ENCODE measurements at places on chromosomes 6 and 20.

- no peak for DNase-seq
Observed at GRCh38 chr6:83605517-83605916, 93.2 kb downstream of the PRSS35 start.

- DNase-seq = no peak
Observed at GRCh38 chr6:167412506-167412905, 87.6 kb downstream of the TTLL2 start.

DNA sequence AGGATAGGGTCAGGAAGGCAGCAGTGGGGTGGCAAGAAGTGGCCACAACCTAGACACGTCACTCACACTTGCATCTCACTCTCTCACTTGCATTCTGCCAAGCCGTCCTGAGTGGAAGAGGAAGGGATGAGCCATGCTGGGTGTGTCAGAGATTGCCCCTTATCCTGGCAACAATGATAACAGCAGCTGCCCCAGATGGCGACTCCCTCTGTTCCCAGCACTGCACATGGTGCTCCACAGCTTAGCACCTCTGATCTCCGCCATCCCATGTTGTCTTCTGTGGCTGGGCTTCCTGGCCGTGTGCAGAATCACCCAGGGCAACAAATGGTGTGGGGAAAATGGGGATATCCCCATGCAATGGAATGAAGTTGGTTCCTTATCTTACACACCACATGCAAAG is 11.1 kb downstream of the KCNB1 start:
- no peak for DNase-seq

DNA sequence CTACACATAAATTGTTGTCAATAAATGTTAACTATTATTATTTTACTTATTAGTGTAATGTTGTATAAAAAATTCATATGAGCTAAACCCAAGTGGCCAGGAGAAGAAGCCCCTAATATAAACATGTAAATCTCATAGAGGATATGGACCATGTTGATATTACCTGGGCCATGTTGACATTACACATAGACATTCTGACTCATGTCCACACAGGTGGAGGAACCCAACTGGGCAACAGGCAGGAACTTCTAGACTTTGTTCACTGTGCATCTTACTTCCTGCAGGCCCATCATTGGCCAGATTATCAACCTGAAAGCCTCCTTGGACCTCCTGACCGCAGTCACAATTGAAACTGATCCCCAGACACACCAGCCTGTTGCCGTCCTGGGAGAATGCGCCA is 7.2 kb downstream of the BPIFA2 start:
- DNase-seq = no peak

GRCh38 chr20:43731469-43731868 is 4.7 kb upstream of the GTSF1L start:
- peak; percentile 63 for DNase-seq

DNA sequence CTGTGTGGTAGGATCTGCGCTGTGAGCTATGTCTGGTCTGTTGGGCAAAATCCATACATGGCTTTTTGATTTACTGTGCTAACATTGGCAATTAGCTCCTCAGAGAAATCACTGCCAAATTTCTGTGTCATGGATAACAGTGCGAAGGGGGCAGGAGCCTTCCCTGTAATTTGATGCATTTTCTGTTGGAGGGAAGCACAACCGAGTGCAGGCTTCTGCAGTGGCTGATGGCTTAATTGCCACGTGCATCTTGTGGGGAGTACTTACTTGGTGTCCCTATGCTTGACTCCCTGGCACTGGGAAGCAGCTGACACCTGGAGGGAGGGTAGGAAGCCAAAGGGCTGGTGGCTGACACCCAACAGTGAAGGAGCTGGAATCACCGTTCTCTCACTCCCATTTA is 99.3 kb upstream of the PROKR2 start:
- DNase-seq = no peak

Data from fibroblast of villous mesenchyme (primary cell).